Activated CD4-positive, alpha-beta T cell treated with anti-CD3 and anti-CD28 coated beads for 4 hours (primary cell): ENCODE measurements at places on chromosomes 16 and 17.
A peak's percentile ranks its signal among the peaks of the same experiment; 100 is the strongest.

DNA sequence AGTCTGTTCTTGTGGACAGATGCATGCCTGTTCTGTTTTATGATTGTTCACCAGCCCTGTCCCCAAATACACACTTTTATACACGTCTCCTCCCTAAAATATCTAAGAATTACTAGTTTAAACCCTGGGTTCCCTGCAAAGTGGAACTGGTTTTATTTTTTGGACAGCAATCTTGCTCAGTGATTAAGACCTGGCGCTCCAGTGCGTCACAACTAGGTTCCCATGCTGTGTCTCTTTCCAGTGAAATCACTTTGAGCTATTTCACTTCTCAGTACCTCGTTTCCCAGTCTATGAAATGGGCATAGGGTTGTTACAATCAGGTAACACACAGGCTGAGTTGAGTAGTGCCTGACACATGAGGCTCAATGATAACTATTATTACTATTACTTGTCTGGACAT, 1.1 kb downstream of the CEP20 start:
- no peak for DNase-seq

- peak; percentile 30 for DNase-seq
Measured at GRCh38 chr16:25126820-25127232, 15.3 kb downstream of the LCMT1 start.

- no peak for DNase-seq
Measured at GRCh38 chr16:74682556-74682955, 15.9 kb upstream of the RFWD3 start.

DNA sequence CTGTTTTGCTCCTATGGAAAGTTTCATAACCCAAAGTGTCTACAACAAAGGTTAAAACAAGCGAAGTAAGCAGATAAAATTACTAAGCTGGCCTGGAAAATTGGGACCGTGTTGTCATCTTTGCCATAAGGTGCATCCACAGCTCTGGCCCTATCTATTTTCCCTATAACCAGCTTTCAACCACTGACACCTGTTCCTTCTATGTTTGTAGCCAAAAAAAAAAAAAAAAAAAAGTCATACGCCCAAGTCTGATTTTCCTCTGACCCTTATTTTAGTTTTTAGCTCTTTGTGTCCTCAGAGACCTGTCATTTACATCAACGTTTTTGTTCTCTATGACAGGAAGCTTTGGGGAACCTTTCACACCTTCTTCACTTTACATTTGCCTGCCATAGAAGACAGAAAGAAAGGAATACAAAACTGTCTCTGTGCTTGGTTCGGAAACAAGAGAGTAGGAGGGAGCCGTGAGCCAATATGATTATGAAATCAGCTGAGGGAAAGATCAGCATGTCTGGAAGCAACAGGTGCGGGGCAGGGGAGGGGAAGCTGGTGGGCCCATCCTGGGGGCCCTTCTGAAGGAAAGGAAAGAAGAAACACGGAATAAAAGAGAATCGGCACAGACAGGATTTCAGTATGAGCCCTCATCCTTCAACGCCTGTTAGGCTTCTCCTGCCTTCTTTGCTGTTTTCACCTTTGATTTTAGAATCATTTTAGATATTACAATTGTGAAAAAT, 8.5 kb downstream of the HS3ST3A1 start:
- DNase-seq = no peak

- DNase-seq = no peak
Measured at GRCh38 chr16:75695708-75696107, 5.6 kb downstream of the DUXB start.

- DNase-seq = no peak
Measured at GRCh38 chr17:76866774-76867577, 1.2 kb upstream of the MGAT5B start.

DNA sequence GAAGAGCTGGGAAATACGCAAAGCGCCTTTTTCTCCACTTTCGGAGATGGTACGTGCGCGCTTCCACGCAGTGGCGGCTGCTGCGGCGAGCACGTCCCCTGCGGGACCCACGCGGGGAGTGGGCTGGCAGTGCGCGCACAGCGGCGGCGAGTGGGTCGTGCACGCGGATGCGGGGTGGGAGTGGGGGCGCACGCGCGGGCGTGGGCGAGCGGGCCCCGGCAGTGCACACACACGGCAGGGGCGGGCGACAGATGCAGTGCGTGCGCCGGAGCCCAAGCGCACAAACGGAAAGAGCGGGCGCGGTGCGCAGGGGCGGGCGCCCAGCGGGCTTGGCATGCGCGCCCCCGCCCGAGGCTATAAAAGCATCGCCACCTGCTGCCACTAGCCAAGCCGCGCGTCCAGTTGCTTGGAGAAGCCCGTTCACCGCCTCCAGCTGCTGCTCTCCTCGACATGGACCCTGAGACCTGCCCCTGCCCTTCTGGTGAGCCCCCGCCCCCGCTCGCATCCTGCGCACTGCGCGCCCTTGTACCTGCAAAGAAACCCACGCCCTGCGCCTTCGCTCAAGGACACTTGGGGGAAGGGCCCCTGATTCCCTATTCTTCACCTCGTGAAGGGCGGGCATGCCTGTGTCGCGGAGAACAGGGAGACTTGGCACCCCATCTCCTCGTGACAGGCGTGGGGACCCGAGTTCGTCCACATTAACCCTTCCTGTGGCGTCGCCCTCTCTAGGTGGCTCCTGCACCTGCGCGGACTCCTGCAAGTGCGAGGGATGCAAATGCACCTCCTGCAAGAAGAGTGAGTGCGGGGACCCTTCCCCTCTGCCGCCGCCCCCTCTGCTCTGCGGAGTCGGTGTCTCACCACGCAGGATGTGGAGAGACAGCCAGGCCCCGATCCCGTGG, at the start of gene MT3:
MT3 (plus strand) TSS at position 388 of the 899 bp plus-strand sequence; CDS start at position 451, 63 bp downstream.
- DNase-seq = peak; percentile 27

GRCh38 chr16:20916942-20917341, 16.4 kb downstream of the LYRM1 start:
- DNase-seq = no peak

DNA sequence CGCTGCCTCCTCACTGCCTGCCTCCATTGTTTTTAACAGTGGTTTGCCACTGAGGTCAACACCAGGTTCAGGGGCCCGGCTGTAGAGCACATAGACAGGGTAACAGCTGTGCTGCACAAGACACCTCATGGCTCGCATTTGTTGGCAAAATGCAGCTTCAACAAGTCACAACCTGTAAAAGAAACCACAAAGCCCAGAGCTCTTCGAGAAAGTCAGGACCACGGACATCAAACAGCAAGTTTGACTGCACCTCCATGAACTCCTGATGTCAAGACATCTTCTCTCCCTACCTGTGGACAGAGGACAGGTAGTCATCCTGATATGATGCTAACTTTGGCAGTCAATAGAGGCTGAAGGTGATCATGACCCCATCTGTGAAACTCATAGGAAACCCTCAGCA, 142.4 kb upstream of the SOX9 start:
- no peak for DNase-seq

DNA sequence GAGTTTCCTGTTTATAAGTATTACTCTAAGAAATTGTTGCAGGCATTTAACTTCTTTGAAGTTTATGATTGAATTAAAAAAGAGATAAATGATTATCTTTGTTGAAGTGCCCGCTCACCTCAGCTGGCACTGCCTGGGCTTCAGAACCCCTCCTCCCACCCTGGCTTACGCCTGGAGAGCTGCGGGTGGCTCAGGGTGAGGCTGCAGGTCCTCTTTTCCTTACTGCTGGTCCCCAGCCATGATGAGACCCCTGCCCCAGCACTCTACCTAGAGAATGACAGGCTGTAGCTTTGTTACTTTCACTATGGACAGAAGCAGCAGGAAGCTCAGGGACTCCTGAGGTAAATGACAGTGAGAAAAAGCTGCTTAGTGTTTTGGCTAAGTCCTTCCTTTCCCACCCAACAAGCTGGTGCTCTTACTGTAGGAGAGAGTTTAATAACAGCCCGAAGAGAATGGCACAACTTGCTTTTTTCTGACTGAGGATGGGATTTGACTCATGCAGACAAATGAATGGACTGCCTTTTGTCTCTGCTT, 62.1 kb downstream of the EPN2 start:
- no peak for DNase-seq

DNA sequence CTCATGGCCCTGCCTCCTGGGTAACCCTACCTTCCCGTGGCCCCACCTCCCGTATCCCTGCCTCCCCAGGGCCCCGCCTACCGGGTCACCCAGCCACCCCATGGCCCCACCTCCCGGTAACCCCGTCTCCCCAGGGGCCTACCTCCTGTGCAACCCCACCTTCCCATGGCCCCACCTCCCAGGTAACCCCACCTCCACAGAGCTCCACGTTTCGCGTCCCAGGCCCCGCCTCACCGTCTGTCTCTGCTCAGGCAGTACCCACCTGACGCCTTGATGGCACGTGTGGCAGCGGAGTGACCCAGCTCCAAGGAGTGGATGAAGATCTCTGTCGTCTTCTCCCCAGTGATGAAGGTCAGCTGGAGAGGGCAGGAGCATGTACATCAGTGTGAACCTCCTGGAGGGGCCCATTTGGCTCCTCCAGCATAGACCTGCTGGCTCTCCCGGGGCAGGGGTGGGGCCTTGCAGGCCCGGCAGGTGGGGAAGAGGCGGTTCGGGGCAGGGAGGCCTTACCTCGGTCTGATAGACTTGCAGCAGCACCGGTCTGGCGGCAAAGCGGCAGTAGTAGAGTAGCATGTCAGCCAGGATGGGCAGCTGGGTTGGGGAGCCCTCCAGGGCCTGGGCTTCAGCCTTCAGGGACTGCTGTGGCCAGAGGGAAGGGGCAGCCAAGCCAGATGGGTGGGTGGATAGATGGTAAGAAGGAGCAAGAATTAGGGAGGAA, 18.7 kb upstream of the PIK3R6 start:
- DNase-seq = no peak

- DNase-seq = no peak
Measured at GRCh38 chr16:66741169-66741900, 10.1 kb downstream of the DYNC1LI2 start.

DNA sequence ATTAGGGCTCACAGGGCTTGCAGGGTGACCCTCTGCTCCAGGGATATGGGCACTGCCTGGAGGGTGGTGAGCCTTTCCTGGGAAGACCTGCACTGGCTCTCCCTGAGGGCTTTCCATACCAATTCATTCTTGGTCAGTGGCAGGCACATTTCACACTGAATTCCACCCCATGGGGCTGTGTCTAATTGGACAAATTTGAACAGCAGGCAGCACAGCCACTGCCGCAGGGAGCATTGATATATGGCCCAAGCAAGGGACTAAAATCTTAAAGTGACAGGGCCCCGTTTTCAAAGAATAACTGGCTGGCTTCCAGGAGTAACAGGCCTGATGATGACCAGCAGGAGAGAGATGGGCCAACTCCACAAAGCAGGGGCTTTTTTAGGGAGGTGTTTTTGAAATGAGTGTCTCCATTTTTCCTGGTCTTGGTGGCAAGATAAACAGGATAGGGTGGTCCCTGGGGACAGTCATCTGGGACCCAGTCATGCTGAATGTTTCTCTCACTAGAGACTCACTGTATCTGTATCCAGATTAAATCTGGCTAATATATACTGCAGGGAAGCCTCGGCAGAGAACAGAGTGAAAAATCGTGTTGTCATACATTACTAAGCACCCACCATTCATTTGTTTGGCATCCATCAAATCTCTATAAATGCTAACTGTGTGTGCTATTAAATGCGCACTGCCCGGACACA, 74.1 kb upstream of the TBX2 start:
- no peak for DNase-seq
